ENCODE measurements at places on chromosomes 13 and 19.

- DNase-seq = no peak
Observed at GRCh38 chr19:2294687-2295335, 12.8 kb upstream of the PEAK3 start.

DNA sequence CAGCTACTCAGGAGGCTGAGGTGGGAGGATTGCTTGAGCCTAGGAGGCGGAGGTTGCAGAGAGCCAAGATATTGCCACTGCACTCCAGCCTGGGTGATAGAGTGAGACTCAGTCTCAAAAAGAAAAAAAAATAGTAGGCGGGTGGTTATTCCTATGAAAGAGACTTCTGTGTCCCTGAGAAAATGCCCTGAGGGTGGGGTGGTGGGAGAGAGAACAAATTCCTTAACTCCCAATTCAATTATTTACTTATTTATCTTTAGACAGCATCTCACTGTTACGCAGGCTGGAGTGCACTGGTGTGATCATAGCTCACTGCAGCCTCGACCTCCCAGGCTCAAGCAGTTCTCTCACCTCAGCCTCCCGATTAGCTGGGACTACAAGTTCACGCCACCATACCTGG, 10.3 kb upstream of the EEF2 start:
- DNase-seq = no peak

- DNase-seq = no peak
Observed at GRCh38 chr19:29542776-29543175, 17.0 kb downstream of the VSTM2B start.

DNA sequence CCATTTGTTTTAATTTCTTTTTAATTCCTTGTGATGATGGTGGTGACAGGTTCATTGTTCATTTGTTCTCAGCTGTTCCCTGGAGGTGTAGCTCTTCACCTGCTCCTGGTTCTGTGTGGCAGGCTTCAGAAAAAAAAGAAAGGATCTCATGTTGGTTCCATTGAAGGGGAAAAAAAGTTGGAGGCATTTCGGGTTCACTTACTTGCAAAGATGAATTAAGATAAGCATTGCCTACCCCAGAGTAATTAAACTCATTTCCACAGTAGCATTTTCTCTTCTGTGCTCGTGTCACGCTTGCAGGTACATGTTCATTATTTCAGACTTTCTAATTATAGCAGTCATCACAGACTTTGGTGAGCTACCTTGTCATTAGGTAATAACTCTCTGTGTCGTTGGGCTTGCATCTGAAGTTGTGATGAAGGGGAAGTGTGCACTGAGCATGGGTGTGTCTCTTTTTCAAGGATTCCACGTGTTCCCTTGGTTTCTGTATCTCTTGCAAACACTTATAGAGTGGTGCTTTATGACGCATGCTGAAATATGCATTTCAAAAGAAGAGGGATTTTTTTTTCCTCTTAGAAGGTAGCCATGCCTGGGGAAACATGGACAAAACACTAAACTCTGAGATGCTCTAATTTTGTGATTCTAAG, 69.1 kb downstream of the MTUS2 start:
- DNase-seq = no peak

GRCh38 chr19:10115392-10116084, 4.0 kb downstream of the P2RY11 start:
- no peak for DNase-seq

DNA sequence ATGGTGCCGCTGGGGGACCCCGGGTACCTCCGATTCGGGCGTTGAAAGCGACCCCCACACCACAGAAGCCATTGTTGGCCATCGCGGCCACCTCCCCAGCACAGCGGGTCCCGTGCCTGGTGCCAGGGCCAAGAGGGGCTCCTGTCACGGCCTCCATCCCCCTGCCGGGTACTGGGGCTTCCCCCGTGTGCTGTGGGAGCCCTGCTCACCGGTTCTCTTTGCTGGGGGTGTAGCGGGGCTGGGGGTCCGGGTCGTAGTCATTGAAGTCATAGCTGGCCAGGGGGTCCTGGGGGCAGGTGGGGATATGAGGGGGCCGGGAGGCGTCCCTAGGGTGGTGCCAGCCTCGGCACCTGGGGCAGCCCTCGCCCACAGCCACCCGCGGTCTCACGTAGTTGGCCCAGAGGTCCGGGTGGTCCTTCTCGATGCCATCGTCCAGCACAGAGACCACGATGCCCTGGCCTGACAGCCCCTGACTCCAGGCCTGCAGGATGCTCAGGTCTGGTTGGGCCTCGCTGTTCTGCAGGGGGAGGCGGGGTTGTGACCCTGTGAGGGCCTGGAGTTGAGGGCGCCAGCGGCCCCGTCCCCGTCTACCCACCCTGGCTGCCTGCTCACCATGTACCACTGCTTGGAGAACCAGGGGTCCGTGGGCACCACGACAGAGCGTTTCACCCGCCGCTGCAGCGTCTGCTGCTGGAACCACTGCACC, 2.4 kb downstream of the PCSK4 start:
- no peak for DNase-seq

DNA sequence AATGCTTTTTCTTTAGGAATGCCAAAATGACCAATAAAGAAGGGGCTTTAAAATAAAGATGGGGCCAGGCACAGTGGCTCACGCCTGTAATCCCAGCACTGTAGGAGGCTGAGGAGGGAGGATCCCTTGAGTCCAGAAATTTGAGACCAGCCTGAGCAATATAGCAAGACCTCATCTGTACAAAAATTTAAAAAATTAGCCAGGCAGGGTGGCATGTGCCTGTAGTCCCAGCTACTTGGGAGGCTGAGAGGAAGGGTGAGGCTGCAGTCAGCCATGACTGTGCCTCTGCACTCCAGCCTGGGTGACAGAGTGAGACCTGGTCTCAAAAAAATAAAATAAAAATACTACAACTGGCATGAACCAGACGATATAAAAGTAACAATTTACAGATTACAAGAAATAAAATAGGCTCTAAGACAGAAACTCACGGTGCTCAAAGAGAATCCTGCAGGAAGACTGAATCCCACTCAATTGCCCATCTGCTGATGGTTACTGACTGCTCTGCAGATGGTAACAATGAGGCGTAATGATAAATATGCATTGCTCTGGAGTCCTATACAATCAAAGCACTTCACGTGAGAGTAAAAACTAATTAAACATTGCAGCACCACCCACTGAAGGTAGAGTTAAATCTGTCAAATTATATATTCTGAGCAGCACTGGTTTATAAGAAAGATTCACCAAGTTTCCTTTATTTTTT, 93.2 kb downstream of the LHFPL6 start:
- DNase-seq = no peak

Data from H54 (cell line).